Activated T-cell treated with anti-CD3 and anti-CD28 coated beads, Interleukin-2, amount 50 U/mL, for 1 hour (primary cell): ENCODE measurements at places on chromosomes 13 and 19.
A peak's percentile ranks its signal among the peaks of the same experiment; 100 is the strongest.

GRCh38 chr13:71632206-71632605 lies 234.8 kb downstream of the DACH1 start:
- DNase-seq, result no peak

DNA sequence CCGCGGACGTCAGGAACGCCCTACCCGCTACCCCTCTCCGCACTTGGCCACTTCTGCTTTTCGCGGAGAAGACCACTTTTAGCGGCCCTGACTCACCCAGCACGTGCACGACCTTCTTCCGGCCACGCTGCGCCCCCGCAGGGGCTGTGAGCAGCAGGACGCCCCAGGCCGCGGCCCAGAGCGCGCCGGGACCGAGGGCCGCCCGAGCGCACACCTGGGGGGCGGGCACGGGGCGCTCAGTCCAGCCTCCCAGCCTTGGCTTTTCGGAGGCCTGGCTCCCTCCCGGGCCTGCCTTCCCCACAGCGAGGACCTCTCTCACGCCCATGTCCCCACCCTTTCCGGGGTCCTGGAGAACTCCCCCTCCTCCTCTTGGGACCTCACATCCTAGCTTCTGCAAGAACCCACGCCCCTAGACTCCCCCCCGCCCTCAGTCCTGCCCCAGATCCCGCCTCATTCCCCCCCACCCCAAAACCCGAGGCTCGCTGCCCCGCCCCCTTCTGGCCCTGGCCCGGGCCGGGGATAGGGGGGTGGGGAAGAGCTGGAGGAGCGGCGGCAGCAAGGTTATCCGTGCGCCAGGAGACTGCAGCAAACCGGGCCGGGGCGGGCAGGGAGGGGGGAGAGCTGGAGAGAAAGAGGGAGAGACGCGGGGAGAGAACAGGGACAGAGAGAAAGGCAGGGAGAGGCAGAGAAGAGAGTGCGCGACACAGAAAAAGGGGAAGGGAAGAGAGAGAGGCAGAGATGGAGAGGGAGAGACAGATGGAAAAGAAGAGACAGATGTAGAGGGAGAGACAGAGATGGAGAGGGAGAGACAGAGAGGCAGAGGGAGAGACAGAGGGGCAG lies 11.5 kb downstream of the TM6SF2 start:
- no peak for DNase-seq

DNA sequence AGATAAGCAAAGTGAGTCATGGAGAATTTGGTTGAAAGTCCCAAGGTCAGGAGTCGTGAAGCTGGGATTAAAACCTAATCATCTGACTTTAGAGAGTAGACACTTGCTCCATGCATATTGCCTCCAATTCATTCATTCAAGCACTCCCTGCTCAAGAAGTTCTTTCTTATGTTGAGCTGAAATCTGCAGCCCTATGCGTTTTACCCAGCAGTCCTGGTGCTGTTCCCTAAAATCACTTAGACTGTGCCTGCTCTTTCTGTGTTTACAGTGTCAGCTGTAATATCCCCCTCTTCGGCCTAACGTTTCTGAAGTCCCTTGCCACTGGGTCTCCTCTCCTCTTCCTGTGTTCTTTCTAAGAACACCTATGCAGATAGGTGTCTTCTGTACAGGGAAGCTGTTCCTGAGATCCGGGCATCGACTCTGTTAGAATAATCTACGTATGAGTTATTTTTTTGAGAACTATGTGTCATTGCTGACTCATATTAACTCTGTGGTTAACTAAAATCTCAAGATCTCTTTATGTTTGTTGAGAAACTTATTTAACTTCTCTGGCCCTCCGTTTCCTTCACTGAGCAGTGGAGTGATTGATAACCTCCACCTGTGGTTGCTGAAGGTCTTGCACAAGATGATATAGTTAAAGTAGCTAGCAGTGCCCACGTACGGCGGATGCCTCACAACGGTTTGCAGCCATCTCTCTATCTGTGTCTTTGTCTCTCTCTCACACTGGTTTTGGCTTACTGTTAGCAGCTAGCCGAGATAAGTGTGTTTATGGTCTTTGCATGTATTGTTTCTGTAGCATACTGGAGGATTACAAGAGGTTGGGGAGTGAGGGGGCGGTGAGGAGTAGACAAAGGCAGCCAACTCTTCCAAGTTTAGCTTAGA lies 4.7 kb downstream of the ALOX5AP start:
- peak; percentile 59 for DNase-seq

DNA sequence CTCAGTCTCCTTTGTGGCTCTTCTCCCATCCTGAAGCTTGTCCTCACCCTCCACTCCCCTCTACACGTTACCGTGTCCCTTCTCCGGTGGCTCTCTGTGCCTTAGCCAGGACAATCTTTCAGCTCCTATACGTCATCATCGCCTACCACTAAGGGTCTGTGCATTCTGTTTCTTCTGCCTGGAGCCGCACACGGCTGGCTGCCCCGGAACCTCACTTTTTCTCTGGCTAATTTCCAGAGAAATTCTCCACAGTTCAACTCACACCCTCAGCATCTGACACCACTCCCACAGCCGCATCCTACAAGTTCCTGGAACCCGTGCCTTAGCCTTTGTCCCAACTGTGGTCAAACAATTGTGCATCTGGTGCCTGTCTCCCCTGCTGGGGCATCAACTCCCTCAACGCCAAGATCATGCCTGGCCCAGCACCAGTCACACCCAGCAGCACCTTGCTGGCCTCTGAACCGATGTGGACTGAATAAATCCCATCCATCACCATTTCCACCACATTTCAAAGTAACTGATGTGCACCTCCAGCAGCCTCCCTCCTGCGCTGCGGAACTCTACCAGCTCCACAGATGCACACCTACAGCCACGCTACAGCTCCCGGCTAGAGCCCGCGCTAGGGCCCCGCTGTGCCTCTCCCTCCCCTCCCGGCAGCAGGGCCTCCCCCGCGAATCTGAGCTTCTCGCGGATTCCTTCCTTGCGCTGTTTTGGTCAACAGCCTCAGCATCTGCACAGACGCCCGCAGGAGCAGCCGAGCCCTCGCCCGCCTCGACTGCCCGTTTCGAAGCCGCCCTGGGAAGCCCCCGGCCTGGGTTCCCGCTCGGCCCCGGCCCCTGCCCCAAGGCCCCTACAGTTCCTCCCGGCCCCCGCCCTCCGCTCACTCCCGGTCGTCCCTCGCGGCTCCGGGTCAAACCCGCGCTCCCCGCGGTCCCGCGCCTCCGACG lies 689 bp downstream of the DCUN1D2 start:
- DNase-seq, result no peak

GRCh38 chr13:19759669-19760068 lies 23.1 kb downstream of the PSPC1 start:
- no peak for DNase-seq

GRCh38 chr13:58032676-58033460 lies 401.3 kb downstream of the PCDH17 start:
- no peak for DNase-seq

DNA sequence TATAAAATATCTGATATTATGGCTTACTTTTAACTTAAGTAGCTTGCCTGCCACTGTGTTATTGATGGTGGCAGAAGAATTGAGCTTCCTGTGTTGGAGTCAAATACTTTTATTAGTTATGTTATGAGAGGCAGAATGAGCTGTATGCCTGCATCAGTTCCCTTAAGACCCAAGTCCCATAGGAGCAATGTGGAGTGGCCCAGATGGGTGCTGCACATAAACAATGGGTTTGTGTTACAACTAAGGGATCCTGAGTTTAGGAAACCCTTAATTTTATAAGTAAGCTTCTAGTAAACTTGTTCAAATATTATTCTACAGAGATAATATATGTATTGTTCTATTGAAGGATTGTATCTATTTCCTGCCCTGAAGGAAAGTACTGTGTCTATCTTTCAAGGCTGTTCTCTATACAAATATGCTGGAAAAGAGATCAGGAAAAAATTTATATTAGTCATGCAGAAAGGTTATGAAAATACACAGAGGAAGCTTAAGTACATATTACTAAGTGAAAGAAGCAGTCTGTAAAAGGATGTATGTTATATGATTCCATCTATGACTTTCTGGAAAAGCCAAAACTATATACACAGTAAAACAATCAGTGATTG lies 2018.0 kb upstream of the PCDH20 start:
- no peak for DNase-seq
